ENCODE measurements at places on chromosomes 5 and 9.

DNA sequence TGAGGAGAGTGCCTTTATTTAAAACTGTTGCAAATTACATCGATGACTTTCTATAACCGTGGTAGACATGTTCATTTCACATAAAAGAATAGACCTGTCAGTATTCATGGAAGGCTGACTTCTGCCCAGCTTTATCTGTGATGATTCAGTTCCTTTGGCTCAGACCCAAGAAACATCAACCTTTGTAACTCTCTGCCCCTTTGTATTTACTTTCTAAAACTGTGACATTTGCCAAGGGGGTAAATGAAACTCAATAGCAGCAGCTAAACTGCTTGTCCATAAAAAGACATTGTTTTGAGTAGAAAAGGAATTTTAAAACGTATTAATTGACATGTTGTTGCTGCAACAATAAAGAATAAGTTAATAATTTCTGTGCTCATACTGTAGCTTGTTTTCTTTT, 137.8 kb upstream of the ANKH start:
- peak; percentile 98 for DNase-seq

DNA sequence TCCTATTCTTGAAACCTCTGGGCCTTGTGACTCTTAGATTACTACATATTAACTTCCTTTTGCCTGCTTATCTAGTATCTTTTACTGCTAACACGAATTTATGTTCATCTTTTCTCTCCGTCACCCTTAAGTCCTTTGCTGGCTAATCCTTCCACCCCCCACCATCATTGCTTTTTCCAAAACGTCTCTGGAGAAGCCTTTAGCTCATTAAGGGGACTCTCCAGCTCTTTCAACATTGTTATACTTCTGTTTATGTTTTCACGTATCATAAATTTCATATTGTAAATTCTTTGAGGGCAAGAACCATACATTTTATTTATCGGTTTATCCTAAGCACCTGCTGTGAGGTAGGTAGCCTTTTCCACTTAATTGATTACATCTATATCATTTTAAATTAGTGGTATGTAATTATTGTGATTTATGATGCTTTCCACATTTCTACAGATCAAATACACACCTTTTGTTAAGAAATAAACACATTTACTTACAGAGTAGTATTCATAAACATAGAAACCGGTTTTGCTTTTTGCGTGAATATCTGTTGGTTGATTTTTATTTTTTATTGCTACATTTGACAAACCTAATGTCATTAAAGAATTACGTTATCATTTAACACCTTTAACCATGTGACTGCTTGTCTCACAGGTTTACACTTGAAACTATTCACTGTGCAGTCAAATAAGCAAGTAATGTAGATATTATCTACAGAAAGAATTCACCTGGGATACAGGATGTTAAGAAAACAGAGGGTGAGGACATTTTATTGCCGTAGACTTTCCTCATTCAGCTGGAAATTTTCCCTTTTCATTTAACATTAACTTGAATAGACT, 15.4 kb upstream of the SNX2 start:
- DNase-seq: no peak

DNA sequence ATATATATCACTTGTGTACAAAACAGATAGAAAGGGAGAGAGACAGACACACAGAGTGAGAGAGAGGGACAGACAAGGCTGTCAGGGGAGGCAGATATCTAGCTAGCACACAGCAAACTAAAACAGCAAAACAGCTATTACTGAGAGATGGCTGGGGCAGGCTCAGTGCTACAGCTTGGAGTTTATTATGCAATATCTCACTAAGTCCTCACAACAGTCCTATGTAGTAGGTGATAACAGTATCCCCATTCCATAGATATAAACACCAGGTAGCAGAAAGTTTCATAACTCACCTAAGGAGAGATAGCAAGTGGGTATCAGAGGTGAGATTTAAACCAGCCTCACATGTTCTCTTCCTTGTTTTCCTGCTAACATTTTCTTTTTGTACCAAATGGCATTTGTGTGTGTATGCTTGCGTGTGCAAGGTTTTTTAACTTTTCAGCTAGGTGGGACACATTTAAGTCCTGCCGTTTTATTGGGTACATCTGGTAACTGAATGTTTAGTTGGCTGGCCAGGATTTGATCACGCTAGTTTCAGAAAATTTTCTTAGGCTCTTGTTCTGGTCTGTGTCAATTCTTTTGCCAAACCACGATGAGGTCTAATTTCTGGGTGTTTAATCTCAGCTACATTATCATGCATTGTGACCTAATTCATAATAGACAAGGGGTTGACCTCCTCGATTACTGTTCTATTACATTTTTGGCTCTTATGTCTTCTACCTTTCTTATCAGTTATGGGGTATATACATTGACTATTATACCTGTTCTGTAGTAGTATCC, 105.1 kb downstream of the LMNB1 start:
- DNase-seq: no peak

DNA sequence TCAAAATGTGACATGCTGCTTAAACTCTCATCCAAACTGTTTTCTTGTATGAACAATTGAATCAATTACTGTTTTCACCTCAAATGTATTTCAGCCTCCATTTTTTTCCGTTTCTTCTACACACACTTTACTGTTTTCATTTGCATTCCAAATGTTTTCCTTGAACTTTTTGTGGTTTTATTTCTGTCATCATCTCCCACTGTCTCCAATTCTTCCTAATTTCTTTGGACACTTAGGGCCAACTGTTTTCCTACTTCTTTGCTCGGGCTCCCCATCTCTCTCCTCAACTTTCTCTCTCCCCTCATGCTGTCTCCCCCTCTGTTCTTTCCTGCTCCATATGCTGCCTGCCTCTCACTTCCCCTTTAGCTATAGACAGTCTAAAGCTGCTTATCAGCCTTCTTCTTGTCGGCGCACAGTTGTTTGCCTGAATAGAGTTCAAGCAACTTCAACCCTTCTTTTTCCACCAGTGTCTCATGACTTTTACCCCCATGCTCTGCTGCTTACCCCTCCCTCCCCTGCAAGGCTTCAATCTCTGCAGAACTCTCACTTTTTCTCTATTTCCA, 443.4 kb downstream of the DTWD2 start:
- DNase-seq: no peak

DNA sequence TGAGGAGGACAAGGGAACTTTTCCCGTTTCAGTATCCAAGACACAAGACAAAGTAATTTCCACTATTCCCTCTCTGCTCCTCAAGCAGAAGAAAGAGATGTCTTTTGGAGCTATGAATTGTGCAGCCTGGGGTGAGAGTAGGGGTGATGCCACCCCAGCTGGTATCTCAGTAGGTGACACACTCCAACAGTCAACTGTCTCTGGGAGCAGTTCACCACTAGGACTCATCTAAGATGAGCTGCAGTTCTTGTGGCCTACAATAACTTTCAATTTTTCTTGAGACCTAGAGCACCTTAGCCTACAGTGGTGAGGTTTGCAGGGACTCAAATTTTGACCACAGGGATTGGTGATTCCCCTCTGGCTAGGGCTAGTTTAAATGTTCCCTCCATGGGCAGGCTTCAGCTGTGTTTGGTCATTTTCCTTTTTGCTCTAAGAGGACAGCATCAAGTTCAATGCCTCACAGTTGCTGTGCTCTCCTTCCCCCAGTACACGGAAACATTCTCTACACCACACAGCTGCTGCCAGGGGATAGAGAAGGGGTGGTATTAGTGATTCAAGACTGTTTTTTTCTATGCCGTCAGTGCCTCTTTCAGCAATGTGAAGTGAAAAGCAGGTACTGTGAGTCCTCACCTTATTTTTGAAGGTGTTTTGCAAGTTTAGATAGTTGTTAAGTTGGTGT, 278.6 kb upstream of the RORB start:
- DNase-seq: no peak

GRCh38 chr9:93813221-93814076, 141.7 kb downstream of the BARX1 start:
- peak; percentile 38 for DNase-seq

- no peak for DNase-seq
Measured at GRCh38 chr5:142097681-142098080, 10.9 kb upstream of the NDFIP1 start.

DNA sequence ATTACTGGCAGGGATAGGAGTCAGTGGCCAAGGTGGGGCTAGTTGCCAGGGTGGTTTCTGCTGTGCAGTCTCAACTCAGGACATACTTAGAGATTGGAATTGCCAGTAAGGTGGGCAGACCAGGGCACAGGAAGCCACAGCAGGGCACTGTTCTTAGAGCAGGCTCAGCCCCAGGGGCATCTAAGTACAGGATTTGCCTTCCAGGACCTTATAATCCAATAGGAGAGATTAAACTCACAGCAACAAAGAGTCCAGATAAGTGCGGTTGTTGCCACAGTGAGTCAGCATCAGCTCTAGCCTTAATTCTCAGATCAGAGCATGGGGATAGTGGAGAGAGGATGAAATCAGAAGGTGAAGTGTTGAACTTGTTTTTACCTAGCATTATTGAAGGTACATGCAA, 265.8 kb upstream of the TRPC7 start:
- no peak for DNase-seq

DNA sequence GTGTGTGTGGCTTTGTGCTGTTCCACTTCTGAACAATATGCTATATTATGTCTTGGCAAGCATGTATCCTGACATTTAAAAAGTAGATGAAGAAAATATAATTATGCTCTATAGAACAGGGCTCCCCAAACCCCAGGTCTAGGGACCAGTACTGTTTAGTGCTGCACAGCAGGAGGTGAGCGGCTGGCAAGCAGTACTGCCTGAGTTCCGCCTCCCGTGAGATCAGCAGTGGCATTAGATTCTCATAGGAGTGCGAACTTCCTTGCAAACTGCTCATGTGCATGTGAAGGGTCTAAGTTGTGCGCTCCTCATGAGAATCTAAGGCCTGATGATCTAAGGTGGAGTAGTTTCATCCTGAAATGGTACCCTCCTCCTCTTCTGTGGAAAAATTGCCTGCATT, 979.1 kb upstream of the CTNND2 start:
- no peak for DNase-seq

DNA sequence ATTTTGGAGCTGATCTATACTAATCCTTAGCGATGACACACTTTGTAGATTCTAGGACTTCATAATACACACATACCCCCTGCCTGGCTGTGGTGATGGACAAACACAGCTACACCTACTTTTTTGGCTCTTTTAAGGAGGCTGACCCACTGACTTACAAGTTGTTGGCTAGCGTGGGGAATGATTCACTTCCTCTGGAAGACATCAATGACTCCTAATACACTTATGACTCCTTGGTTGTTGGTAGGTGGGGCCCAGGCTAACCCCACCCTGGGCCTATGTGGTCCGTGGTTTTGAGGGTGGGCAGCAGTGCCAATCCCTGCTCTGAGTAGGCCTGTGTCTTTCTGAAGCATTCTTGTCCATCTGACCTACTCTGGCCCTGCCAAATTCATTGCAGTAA, 144.4 kb downstream of the SLC12A2 start:
- no peak for DNase-seq

GRCh38 chr9:112080831-112081542, 94.1 kb downstream of the SUSD1 start:
- DNase-seq: no peak

GRCh38 chr5:24786108-24786507, 141.3 kb upstream of the CDH10 start:
- DNase-seq: no peak

DNA sequence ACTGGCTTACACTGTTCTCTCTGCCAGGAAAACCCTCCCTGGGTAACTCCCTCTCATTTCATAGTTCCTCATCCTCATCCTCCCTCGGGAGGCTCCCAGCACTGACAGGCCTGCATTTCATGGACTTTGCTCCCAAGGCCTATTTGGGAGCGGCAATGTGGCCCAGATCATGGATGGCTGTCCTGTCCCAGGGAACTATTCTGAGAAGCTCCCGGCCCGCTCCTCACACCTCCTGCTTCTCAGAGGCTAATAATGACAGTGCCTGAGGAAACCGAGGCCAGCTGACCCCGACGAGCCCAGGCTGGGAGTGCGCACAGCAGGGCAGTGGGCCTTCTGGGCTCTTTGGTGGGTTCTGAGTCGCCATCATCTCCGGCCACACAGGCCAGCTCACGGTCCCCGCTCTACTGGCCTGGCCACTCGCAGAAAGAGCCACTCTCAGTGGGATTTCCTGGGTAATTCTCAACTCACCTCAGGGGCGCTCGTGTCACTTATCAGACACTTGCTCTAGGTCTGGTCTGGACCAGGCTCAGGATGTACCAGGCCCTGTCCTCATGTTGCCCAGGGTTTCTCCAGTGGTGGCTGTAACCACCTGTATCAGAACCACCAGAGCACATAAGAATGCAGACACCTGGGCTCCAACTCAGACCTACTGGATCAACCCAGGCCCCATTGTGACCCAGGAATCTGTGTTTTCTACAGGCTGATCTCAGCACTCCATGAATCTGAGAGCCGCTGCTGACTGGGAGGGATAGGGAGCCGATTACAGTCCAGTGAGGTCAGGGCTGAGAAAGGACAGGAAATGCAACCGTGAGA, 2.0 kb upstream of the DOLPP1 start:
- no peak for DNase-seq

DNA sequence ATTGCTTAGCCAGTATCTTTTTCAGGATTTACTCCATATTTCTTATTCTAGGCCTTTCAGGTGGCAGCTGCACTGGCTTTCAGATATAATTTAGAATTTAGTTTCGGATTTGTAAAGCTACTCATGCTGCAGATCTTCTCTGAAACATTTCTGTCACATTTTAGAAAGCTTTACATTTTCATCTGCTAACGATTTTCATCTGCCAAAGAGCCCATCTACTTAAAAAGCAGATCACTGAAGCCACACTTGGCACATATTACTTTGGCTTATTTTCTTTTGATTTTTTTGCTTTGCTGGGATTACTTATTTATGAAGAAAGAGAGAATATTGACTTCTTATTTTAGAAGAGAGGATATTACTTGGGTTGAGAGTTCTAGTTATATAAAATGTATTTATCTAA, 98.2 kb downstream of the GHR start:
- no peak for DNase-seq

- DNase-seq: no peak
Measured at GRCh38 chr5:59656351-59657254, 236.9 kb downstream of the PDE4D start.

DNA sequence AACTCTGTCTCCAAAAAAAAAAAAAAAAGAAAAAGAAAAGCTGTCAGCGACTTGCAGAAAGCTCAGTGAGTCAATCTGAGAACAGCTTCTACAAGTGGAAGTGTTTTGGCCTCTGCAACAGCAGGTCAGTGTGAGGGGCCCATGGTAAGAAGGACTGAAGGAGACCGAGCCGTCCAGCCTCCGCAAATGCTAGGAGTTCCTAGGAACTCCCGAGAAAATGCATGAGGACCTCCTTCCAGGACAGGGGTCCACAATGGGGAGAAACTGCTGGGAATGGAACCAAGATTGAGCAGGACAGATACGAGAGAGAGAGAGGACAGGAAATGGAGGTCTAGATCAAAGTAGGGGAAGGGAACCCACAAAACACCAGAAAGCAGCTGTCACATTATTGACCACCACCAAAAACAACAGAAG, 180.5 kb downstream of the CRB2 start:
- no peak for DNase-seq

GRCh38 chr9:72092820-72093219, 32.4 kb upstream of the C9orf57 start:
- no peak for DNase-seq

GRCh38 chr9:119639287-119639955, 270.2 kb upstream of the BRINP1 start:
- DNase-seq: no peak

DNA sequence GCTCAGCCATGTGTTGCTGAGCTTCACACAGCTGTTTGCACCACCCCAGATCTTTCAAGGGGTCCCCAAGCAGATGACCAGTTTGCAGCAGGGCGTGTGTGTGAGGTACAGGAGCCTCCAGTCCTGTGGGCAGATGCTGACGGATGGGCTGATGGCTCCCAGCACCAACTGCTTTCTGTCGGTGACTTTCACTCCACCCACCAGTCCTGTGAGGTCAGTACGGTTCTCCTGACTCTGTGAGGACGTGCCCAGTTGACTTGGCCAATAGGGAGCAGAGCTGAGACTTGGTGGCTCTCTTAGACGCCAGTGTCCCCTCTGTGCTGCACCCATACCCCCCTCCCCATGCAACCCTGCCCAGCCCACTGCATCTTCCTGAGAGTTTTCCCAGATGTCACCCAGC, 19.7 kb downstream of the COL5A1 start:
- DNase-seq: no peak

Data from NCI-H748 treated with DMSO at 0.1 percent for 48 hours (cell line).